ENCODE measurements at places on chromosomes 3 and 15.

GRCh38 chr3:113165841-113166240 lies 45.5 kb upstream of the BOC start:
- DNase-seq: no peak

DNA sequence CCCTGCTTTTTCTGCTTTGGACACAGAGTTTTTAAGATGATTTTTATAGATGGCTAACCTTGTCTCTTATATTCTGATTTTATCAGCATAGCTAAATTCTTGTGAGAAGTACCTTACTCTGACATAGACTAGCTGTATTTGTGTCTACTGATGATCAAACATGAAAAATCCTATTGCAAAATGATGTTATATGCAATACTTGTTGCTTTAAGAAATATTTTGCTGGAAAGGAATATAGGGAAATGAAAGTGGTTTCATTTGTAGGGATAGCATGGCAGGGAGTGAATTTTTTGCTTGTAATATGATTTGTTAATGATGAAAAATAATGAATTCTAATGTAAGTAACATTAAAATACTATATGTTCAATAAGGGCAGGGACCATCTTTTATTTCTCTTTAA lies 35.9 kb downstream of the CFAP91 start:
- no peak for DNase-seq

DNA sequence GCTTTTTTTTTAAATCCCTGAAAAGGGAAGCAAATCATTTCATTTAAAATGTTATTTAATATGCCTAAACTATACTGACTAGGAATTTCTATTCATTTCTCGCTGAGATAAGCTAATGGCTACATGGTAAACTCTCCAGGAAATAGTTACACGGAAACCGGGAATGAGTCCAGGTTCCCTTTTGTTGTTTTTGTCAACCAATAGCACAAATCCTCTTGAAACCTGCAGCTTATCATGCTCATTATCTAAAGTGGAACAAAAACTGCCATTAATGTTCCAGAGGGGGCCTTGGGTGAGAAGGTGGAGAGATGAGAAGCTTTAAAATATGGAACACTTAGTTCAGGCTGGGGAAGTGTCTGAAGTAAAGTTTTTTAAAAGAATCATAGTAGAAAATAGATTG lies 113.5 kb upstream of the ALCAM start:
- DNase-seq: no peak

- DNase-seq: no peak
Measured at GRCh38 chr3:80113331-80113730, 345.5 kb upstream of the ROBO1 start.
